Breast epithelium (tissue), 4 donors: ENCODE measurements at places on chromosomes 7 and 10. TPM values are rescaled to one million over a fixed set of nuclear protein-coding genes. Genes with fewer than 3 reads are reported as not detected.

The AGAP4 gene
- 13.3 TPM for total RNA-seq

GRCh38 chr10:4947635-4948596, 15.3 kb upstream of the AKR1C1 start:
- DNase-seq = no peak

DNA sequence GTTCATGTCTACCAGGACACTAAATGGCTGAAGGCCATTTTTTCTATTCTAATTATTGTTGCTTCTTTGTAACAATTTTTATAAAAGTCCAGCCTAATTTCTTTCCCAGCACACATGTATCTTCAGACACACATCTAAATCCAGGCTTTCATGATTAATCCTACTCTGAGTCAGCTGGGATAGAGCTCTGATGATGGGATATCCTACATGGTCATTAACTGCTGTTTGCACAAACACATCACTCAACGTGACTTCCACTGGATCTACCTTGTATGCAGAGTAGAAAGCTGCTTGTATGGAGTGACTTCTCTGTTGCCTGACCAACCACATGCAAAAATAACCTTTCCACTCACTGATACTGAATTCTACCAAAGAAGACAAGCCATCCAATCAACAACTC, 260.9 kb downstream of the AHR start:
- no peak for DNase-seq

- DNase-seq = no peak
Observed at GRCh38 chr7:139730746-139731612, 46.8 kb downstream of the HIPK2 start.

GRCh38 chr7:16684935-16685334, 39.0 kb downstream of the BZW2 start:
- no peak for DNase-seq

DNA sequence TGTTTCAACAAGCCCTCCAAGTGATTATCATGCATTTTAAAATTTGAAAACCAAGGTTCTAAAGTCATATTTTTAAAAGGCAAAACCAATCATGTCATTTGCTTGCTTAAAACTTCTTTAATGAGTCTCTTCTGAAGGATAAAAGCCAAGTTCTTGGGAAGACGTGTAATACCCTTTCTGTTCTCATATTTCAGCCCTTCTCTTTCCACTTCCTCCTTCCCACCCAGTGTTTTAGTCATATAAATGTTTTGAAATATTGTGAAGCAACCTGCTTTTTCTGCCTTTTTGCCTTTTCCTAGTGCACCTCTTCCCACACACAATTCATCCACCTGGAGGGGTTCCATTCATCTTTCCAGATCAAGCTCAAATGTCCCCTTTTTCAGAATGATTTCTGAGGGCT, 211.1 kb upstream of the LRRTM3 start:
- DNase-seq = no peak

- no peak for DNase-seq
Observed at GRCh38 chr7:38806912-38807311, 102.1 kb downstream of the VPS41 start.

GRCh38 chr10:20267734-20268133, 451.5 kb downstream of the PLXDC2 start:
- DNase-seq = no peak

- no peak for DNase-seq
Observed at GRCh38 chr7:157475095-157475494, 138.3 kb downstream of the DNAJB6 start.

DNA sequence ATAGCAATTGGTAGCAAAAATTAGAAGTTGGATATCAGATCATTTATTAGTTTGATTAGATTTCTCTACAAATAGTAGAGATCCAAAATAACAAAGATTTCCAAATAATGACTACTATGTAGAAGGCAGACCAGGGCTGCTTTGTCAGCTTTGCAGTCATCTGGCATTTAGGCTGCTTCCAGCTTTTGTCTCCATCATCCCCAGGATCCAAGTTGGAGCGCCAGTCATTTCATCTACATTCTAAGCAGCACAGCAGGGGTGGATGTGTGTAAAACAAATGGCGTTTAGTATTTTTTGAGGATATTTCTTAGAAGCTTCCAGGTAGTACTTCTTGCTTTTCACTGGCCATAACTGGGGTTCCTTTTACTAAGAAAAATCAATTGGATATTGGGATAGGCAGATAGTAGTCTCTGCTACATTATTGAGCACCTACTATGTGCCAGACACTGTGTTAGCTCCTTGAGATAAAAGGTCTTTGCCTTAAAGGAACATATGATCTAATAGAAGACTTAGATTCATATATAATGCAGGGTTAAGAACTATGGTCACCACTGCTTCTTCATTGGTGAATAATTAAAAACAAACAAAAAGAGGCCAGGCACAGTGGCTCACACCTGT, 41.5 kb downstream of the TPST1 start:
- DNase-seq = no peak
